ENCODE measurements at places on chromosomes 7 and 10. TPM values are rescaled to one million over a fixed set of nuclear protein-coding genes. Genes with fewer than 3 reads are reported as not detected.

Gene NEURL1
- total RNA-seq: 1.1 TPM

Gene ABCC2
- 1.0 TPM for total RNA-seq

Gene FGL2
- 1.1 TPM for total RNA-seq

Gene CNNM1
- total RNA-seq: 0.57 TPM

Gene NKX2-3
- total RNA-seq: not detected

Gene IL2RA
- total RNA-seq: 142 TPM

Gene COL13A1
- not detected for total RNA-seq
